LHCN-M2 (cell line): ENCODE measurements at places on chromosomes 7 and 10.

- peak; percentile 2 for DNase-seq
These were observed 80.8 kb downstream of the TMEM106B start for GRCh38 chr7:12291870-12292269.

- DNase-seq, result no peak
These were observed 5.9 kb upstream of the GPAM start for GRCh38 chr10:112189465-112189864.

DNA sequence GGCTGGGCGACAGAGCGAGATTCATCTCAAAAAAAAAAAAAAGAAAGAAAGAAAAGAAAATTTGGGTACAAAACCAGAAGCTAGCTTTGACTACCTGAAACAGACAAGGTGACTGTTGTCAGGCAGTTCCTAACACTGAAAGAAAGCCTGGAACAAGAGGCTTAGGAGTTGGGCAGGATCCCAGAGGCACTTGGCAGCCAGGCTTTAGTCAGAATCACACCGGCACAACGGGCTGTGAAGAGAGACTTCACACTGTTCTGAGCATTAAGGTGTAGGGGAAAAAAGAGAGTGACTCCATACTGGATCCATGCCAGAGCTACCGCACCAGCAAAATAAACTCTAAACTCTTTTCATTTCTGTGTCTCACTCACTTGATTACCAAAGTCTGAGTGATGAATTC lies 130.8 kb downstream of the ZNF467 start:
- no peak for DNase-seq

DNA sequence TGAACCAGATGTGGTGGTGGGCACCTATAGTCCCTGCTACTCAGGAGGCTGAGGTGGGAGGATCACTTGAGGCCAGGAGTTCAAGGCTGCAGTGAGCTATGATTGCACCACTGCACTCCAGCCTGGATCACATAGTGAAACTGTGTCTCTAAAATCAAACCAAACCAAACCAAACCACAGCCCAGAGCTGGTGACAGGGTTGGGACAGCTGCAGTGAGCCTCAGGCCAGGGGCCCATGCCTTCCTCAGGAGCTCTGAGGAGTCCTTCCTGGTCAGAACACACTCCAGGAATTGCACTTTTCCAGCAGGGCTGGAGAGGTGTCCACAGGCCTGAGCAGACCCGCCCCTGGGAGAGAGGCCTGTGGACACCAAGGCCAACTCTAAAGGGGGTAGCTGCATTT lies 32.5 kb upstream of the OCM2 start:
- peak; percentile 14 for DNase-seq

- peak; percentile 99 for DNase-seq
These were observed 40.9 kb upstream of the MET start for GRCh38 chr7:116630932-116631671.

GRCh38 chr7:81159402-81159801 lies 240.6 kb upstream of the SEMA3C start:
- DNase-seq, result peak; percentile 67

- peak; percentile 22 for DNase-seq
These were observed 296.9 kb upstream of the DGKB start for GRCh38 chr7:15199482-15199881.

DNA sequence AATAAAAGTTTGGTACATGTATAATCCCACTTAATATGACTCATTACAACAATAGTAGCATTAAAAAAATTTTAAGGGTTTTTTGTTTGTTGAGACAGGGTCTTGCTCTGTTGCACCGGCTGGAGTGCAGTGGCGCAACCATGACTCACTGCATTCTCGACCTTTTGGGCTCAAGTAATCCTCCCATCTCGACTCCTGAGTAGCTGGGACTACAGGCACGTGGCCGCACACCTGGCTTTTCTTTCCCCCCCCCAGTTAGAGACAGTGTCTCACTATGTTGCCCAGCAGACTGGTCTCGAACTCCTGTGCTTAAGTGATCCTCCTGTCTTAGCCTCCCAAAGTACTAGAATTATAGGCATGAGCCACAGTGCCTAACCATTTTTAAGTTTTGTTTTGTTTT lies 40.7 kb downstream of the KMT2C start:
- peak; percentile 69 for DNase-seq

DNA sequence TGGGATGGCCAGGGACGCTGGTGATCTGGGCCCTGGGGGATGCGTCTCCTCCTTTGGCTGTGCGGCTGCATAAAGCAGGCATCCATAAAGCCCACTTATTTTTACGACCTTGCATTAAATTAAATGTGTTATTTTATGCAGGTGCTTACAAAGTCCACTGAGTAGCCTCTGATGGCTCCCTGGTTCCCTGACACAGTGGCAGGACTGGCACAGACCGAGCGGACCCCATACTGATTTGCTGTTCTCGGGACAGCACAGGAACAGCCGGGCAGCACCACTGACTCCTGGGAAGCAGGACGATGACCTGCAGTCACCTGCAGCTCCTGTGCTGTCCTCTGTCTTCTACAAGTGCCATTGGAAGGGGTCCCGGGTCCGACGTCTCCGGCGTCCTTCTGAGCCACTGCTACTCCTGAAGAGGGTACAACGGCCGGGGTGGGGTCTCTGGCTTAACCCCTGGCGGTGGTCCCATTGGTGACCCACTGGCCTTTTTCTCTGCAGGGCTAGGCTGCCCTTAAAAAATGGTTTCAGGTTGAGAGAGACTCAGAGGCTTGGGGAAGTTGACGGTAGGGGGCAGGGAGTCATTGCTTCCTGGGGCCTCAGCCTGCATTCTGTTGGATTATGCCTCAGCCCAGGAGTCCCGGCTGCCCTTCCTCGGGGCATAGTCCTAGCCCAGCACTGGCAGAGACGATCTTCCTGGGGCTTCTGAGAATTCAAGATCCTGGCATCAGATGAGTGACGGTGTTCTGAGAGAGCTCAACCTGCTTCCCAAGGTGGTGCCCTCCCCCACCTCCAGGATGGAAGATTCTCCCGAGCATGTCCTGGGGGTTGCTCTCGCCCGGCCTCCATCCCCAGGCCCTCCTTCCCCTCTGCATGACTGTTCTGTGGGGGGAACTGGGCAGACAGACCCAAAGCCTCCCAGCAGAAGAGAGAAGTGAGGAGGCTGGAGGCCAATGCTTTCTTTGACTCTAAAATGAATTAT lies 330.1 kb downstream of the ADARB2 start:
- DNase-seq, result no peak

GRCh38 chr10:101014230-101014884 lies 14.7 kb downstream of the LZTS2 start:
- peak; percentile 66 for DNase-seq

DNA sequence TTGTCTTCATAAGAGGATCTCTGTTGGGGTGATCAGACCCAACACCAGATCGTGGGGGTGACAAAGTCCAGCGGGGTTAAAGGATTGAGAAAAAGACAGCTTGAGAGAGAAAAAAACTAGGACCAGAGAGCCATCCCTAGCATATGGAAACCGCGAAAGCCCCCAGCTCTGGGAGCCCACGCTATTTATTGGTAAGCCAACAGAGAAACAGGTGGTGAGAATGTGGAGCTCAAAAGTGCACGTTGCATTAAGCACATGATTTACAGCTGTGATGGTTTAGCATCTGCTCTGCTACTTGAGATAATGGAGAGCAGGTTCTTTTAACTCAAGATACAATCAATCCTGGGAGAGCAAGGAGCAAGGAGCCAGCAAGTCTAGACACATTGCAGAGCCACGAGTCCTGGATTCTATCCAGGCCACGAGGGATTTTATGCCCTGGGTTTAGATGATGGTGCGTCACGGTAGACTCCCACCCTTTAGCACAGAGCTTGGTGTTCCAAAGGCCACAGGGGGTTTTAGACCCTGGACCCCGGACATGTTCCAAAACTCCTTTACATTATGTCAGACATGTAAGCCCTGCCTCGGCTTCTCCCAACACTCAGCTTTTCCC lies 755.2 kb upstream of the SORCS1 start:
- no peak for DNase-seq

DNA sequence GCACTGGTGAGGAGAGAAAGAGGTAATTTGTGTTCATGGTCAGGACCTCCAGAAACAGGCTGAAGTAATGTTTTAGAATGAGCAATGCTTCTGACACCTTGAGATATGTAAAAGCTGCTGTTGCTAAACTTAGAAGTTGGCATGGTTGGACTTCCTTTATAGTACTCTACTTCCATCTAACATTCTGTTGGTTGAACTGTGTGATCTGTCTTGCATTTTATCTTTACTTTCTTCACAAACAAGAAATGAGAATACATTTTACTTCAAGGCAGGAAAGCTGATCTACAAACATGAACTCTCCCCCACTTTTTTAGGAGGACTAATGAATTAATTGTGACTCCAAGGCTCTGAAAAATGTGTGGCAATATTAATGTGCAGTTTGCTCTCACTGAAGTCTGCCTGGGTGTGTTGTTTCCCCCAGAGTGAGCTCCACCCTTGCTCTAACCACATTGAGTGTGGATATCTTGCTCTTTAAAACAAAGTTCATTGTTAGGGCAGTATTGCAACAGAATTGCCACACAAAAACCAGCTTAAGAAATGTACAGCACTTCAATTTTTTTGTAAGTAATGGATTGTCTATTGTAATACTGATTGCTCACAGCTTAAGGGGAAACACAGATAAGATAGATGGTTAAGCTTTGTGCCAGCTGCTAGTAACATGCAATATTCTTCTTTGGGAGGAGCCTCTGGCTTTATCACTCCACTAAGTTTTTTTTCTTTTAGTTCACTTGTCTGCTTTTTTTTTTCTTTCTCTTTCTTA lies 69.0 kb downstream of the ADD3 start:
- DNase-seq, result peak; percentile 92

DNA sequence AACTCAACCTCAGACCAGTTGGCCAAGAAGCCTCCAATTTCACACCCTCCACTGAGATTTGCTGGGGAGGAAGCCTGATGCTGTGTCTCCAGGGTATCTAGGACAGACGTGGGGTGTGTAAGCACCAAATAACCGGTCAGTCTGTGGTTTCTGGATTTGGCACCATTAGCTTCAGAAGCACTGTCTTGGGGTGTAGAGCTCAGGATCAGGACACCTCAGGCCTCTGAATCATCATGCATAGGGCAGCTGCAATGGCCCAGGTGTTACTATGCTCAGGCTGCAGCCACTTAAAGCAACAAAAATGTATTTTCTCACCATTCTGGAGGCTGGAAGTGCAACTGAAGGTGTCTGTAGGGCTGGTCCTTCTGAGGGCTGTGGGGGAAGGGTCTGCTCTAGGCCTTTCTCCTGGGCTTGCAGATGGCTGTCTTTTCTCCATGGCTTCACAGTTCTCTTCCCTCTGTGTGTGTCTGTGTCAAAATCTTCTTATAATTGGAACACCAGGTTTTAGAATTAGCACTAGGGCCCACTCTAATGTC lies 73.4 kb upstream of the SEPHS1 start:
- peak; percentile 31 for DNase-seq

DNA sequence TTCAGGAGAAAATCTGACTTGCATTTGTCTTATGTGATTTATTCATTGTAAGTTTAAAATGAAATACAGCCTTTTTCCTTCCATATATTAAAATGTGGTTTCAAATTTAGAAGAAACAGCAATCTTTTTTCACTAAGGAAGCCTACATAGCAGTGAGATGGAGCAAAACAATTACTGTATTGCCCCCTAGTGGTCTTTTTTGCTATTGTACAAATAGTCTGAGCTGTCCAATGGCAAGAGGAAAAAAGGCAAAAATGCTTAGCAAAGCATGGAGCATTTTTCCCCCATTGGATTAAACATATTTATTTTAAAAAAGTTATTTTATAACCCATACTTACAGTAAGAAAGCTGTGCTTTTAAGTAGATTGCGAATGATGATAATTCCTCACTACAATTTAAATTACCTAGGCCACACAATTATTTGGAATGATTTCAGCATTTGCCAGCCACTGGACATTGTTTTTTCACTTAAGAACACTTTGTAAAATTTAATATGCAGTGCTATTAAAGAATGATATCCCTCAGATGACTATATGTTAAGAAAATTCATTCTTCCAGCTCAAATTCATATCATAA lies 119.5 kb downstream of the CPED1 start:
- DNase-seq, result peak; percentile 83

- DNase-seq, result peak; percentile 94
These were observed 605.4 kb downstream of the INHBA start for GRCh38 chr7:41097501-41097900.

DNA sequence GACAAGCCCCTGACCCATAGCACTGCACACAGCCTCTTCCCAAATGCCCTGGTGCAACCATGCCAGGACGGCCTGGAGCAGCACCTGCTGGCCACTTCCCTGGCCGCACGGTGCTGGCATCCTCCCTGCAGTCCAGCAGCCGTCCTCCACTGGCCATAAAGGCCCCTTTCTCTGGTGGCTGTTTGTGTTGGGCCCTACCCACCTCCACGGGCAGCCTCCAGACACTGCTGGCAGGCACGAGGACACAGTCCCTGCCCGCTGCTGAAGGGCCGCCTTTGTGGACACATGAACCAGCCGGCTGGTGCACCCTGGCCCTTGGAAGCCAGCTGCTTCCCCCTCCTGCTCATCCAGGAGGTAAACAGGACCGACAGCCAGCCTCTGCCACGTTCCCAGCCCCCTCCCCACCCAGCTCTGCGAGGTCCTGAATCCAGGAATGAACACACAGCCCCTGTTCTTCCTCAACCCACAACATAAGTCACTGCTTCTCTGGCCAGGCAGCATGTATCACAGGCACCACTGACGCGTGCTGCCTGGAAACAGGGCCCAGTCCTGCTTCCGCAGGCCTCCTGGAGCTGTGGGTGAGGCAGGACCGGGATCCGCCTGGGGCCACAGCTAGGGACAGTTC lies 43.8 kb downstream of the SPOCK2 start:
- DNase-seq, result no peak

GRCh38 chr7:2224934-2225333 lies 7.8 kb downstream of the MAD1L1 start:
- DNase-seq, result no peak

GRCh38 chr7:155402941-155403340 lies 55.0 kb upstream of the EN2 start:
- DNase-seq, result no peak

DNA sequence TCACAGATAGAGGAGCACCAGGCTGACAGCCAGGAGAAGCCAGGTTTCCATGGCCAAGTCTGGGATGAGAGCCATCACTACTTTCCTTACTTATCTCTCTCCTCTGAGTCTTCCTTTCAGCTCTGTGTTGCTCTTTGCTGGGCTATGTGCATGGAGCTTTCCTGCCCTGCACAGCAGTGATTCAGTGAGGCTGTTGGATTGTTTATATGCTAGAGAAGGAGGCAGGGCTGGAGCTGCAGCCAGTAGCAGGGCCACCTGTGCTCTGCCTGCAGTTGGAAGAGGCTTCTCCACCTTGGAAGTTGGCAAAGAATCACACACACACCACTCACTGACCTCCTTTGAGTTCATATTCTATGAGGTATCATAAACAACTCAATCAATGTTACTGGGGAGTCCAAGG lies at the start of gene CYP3A4:
CYP3A4 (minus strand) TSS at position 178 of the 400 bp plus-strand sequence; CDS start at position 75, 103 bp downstream.
- DNase-seq, result no peak

DNA sequence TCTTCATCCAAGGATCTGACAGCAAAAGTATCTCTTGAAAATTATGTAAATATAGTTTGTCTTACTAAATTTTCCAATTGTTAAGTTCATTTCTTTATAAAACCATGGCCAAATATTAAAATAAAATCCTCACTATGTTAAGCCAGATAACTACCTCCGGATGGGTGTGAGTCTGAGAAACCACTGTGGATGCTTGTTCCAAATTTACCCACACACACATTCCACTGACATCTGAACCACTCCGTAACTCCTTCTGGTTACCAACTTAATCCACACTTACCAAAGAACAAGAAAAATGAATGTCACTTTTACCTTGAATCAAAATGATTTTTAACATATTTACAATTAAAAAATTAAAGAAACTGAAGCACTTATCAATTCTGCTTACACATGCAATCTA lies 19.7 kb downstream of the CYTH3 start:
- peak; percentile 58 for DNase-seq
